ENCODE measurements at places on chromosomes 12 and 14. TPM values are rescaled to one million over a fixed set of nuclear protein-coding genes. Genes with fewer than 3 reads are reported as not detected.

CLEC4A gene
- polyA plus RNA-seq: 2.1 TPM

GRCh38 chr12:57795354-57795753, 12.8 kb downstream of the TSFM start:
- H3K4me1 ChIP-seq: peaks cover 27% of the 10 kb centered on the region
- H3K36me3 ChIP-seq: no peaks in the 10 kb centered on the region
- no peak for DNase-seq
- no peaks in the 10 kb centered on the region for H3K27me3 ChIP-seq
- H3K4me3 ChIP-seq: no peak overlapping the region

GRCh38 chr12:7145671-7146070, 15.5 kb downstream of the CLSTN3 start:
- no peaks in the 10 kb centered on the region for H3K27me3 ChIP-seq
- no peak overlapping the region for H3K4me3 ChIP-seq
- H3K4me1 ChIP-seq: no peaks in the 10 kb centered on the region
- DNase-seq: no peak
- H3K27ac ChIP-seq: no peak overlapping the region
- no peaks in the 10 kb centered on the region for H3K36me3 ChIP-seq

DNA sequence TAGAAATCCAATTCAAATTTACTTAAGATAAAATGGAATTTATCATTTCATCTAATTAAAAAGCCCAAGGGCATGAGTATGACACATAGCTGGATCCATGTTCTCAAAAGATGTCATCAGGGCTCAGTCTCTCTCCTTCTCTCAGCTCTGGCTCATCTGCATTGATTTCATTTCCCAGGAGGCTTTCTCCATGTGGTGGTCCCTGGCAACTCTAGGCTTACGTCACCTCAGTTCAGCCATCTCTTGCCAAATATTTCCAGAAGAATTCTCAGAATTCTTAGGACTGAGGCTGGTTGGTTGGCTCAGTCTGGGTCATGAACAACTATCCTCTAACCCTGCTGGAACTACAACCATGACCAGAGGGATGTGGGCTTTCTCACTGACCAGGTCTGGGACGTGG, 65.3 kb downstream of the FOS start:
- no peaks in the 10 kb centered on the region for H3K36me3 ChIP-seq
- H3K4me1 ChIP-seq: peaks cover 9% of the 10 kb centered on the region
- no peaks in the 10 kb centered on the region for H3K27me3 ChIP-seq
- no peak for DNase-seq

GRCh38 chr14:62689733-62690132, 355.5 kb downstream of the KCNH5 start:
- H3K4me3 ChIP-seq: no peak overlapping the region
- DNase-seq: no peak
- no peak overlapping the region for H3K27ac ChIP-seq
- H3K27me3 ChIP-seq: no peaks in the 10 kb centered on the region
- H3K36me3 ChIP-seq: no peaks in the 10 kb centered on the region
